ENCODE measurements at places on chromosomes 11 and 22.

DNA sequence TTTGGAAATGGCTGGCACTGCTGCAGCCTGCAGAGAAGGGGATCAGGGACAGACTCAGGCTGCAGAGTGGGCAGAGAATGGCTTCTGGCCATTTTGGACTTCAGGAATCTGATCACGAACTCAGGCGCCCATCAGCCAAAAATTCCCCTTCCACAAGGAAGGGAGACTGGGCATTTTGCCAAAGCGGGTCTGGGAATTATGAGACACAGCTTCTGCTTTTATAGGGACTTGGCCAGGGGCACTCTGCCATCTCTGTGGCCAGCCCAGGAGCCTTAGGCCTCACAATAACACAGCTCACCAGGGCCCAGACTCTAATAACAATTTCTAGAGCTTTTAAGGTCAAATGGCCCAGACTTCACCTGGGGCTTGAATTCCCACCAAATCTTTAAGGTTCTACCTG lies 74.7 kb downstream of the CHST1 start:
- DNase-seq: peak; percentile 33

GRCh38 chr11:82936261-82936660 lies 34.7 kb downstream of the DDIAS start:
- DNase-seq: peak; percentile 54

DNA sequence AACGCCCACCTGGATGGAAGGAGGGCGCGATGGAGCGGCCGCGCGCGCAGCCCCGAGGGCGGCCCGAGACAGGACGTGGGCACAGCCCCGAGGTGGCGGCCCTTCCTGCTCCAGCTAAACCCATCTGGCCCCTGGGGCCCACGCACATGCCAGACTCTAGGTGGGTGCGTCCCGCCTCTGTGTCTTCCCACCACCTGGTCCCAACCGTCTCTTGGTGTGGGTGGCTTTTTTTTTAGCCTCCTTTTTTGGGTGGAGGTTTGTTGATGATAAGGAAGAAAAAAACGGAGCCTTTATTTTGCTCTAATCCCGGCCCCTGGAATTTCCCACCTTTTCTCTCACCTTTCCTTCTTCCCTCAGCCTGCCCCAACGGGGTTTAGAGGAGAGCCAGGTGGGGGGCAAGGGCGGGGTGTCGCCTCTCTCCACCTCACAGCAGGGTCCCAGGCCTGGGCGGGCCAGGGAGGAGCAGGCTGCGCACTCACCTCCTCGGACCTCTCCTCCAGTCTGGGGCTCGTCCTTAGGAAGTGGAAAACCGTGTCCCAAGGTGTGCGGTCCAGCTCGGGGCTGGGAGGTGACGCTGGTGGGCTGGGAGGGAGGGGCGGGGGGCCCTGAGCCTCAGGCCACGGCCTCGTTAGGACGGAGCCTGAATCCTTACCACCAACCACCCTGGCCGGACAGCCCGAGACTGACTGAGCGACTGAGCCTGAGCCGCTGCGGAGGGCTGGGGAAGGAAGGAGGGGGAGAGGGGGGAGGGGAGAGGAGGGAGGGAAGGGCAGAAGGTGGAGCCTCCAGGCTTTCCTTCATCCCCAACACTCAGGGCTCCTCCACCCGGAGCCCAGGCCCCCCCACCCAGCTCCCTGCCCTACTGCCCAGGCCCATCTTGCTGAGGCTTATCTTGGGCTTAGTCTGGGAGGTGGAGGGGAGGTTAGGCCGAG lies at the start of gene SOX10:
Gene SOX10 (minus strand): TSS at position 696 of the 932 bp plus-strand sequence. CDS start 771 bp downstream, outside the sequence.
- no peak for DNase-seq

DNA sequence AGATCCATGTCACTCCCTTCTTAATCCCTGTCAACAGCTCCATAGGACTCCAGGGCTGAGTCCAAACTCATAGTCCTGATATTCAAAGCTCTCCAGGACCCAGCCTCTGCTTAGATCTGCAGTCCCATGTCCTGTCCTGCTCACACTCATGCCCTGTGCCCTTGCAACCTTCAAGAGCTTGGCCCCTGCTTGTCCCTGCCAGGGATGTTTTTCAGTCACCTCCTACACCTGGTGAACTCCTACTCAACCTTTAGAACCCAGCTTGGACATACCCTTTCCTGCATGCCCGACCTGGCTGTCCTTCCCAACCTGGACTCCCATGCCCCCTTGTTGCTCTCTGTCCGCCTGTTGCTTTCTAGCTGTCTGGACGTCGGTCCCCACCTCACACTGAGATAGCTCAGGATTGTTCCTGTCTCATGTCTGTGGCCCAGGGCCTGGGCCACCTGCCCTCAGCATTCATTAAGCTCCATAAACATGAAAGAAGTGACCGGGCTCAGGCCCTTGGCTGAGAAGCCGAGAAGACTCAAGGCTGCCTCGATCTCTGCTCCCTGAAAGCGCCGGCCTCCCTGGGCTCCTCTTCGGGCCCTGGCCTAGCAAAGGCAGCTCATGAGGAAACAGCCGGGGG lies 48.8 kb upstream of the RTL6 start:
- no peak for DNase-seq

DNA sequence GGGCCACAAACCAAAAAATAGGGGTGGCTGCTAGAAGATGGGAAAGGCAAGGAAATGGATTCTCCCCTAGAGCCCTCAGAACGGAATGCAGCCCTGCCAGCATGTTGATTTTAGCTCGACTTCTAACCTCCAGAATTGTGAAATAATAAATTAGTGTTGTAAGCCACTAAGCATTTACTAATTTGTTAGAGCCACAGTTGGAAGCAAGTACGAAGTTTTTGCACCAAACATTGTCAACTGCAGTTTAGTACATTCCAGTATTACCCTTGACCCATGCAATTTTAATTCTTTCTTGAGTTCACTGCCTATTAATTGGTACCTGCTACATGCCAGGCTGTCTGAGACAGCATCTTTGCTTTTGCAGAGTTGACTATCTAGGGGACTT lies 32.2 kb downstream of the PARVA start:
- peak; percentile 46 for DNase-seq

- no peak for DNase-seq
Observed at GRCh38 chr11:4084406-4085125, 10.0 kb upstream of the RRM1 start.

DNA sequence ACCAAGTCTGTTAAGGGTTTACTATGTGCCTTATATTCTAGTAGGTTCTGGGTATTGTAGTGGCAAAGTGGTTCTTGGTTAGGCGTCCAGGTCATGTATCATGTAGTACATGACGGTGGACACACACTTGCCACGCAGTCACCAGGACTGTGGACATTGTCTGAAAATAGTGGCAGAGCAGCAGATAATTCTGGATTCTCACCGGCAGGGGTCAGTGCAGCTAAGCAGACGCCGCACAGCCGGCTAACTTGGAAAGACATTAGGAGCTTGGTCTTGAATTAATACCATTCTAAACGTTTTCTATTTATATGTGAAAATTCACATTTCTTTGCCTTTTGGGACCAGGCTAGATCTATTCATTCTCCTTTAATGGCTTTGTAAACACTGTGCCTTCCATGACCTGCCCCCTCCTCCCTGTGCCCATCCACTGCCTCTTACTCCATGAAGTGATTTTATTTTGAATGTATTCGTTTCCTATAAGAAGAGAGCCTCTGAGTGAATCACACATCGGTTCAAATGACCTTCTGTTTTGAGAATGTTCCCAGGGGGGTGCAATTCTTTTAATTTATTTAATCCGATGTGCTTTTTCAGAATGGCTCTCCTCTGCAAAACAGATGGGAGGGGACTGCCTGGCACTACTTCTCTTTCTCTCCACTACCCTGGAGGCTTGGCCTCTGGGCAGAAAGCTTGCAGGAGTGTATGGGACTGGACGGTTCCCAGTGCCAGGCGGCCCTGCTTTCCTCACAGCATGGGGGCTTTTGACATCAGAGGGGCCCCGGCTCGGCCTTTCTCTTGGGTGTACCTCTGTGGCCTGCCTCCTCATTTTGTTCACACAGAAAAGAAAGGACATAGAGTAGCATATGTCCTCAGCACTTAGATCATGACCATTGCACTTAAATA lies 378.0 kb downstream of the NTM start:
- DNase-seq: peak; percentile 80

GRCh38 chr11:34234086-34234740 lies 123.6 kb downstream of the ABTB2 start:
- peak; percentile 35 for DNase-seq

DNA sequence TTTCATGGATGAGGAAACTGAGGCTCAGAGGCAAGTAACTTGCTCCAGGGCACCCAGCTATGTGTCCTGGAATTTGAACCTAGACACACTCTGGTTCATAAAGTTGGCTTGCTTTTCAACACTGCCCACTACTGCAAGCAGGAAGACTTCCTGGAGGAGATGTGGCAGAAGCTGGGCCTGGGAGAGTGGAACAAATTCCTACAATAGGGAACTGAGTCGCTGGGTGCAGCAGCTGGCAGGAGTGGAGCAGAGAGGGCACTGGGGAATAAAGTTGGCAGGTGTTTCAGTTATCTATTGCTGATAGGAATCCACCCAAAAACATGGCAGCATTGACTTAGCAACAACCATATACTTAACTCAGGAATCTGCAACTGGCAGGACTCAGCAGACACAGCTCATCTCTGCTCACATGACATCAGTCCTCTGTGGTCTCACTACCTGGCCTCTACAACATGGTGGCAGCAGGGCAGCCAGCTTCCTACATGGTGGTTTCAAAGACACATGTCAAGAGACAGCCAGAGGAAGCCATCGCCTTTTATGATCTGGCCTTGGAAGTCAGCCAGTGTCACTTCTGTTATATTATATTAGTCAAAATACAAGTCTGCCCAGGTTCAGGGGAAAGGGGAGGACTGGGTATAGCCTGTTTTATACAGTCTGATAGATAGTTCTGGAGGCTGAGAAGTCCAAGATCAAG lies 10.6 kb upstream of the CARD10 start:
- DNase-seq: no peak

DNA sequence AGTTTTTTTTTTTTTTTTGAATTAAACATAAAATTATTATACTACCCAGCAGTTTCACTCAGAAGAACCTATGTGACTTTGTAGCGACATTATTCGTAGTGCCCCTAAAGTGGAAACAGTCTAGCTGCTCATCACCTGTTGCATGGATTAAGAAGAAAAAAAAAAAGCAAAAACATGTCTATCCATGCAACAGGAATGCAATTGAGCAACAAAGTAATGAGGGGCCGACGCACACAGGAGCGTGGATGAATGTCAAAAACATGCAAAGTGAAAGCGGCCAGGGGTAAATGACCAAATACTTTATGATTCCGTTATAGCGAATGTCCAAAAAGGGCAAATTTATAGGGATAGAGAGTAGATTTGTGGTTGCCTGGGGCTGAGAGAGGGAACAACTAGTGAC lies 16.3 kb downstream of the MYO18B start:
- no peak for DNase-seq

DNA sequence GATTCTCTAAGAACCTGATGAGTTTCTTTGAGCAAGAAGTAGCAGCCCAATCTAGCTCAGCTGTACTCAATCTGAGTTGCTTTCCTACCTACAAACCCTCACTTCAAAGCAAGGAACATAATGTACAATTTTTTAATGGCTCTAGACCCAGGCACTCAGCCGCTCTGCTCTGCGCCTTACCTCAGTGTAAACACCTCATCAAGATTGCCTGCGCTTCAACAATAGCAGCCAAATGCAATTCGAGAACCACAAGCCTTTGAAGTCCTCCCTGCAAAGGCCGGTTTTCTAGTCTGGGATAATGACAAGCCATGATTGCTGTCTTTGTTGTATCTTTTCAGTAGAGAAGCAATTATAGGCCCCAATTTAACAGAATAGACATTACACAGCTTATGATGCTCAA lies 38.0 kb downstream of the JHY start:
- no peak for DNase-seq

DNA sequence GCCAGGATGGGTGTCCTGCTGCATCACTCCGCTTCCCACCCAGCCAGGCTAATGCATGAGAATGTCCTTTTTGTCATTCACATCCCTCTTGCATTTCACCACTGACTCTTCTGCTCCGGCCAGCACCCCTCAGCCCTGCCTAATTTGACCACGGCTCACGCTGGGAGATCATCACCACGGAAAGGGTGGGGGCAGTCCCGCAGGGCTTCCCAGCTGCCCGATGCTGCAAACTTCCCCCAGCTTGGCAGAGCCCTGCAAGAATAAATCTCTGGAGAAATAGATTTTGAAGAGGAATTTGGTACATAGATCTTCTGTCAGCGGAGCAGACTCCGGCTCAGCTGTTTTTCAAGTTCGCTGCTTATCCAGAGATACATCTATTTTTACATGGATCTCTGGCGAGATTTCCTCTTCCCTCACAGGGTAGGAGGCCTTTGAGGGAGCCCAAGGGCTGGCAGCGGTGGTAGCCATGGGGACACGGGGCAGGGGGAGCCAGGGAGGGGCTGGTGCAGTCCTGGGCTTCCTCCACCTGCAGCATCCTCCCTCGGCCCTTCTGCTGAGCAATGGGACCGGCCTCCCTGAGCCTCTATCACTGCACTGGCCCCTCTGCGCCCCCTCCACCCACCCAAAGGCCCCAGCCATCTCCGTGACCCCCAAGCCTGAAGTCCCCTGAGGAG lies 62.6 kb downstream of the BUD13 start:
- no peak for DNase-seq

DNA sequence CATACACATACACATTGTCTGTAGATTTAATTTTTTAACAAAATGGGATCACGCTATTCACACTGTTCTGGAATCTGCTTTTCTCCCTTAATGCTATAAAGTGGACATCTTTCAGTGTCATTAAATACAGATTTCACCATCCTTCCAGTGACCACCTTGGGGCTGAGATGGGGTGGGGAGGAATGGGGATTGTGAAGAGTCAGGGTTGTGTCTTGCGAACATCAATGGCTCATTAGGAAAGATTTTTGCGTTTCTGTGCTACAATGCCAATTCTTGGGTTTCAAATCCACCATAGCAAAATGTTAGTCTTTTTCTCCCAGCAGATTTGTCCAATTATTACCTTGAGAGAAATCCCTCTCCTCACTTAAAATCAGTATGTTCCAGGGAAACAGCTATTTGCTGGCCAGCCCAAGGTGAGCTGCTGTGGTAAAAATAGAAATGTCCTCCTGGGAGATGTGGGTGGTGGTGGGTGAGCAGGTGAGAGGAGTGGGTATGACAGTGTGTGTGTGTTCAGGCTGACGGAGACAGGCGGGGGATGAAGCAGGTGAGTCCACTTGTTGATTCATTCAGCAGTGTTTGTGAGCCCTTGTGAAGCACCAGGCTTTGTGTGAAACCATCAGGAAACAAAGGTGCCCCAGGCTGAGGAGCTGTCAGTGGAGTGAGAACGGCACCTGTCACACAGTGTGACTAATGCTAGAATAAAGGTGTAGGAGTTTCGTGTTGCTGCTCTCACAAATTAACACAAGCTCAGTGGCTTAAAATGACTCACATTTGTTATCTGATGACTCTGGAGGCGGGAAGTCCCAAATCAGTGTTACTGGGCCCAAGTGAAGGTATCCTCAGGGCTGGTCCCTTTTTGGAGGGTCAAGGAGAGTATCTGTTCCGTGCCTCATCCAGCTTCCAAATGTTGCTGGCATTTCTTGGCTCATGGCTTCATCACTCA lies 1.7 kb upstream of the CBX6 start:
- DNase-seq: no peak

Data from fibroblast of mammary gland (primary cell).